Activated CD4-positive, alpha-beta T cell treated with anti-CD3 and anti-CD28 coated beads, Interleukin-2, amount 50 U/mL, for 16 hours (primary cell): ENCODE measurements at places on chromosomes 1 and 21.
A peak's percentile ranks its signal among the peaks of the same experiment; 100 is the strongest.

DNA sequence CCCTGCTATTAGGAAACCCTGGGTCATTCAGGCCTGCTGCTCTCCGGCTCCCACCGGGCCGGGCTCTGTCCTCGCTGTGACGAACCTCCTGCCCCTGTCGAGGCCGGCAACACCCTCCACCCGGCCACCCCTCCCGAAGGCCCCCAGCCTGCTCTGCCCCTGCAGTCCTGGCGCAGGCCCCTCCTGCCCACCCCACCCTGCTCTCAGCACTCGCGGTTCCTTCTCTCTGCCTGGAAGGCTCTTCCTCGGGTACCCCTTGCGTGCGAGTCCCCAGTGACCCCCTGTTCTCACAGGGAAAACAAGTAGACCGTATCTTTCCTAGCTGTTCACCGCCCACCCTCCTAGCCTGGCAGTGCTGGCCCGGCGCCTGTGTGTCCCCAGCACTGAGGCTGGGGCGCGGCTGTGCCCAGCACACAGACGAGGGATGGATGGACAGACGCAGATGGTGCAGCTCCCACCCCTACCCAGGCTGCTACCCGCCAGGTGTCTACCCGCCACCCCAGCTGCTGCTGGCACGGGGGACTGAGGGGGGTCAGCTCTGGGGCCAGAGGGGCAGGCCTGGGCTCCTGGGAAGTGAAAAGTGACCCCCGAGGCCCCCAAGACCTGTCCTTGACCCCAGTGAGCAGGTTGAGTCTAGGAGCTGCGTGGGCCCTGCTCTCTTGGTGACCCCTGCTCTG lies 3.1 kb upstream of the VWA1 start:
- no peak for DNase-seq

GRCh38 chr1:201072149-201072548 lies 40.1 kb downstream of the CACNA1S start:
- no peak for DNase-seq

- DNase-seq = no peak
These were observed 49.6 kb upstream of the IRF2BP2 start for GRCh38 chr1:234659538-234659937.

GRCh38 chr1:93442008-93442666 lies 5.8 kb upstream of the FNBP1L start:
- DNase-seq = no peak

GRCh38 chr1:15001317-15001915 lies 152.1 kb upstream of the TMEM51 start:
- no peak for DNase-seq

GRCh38 chr1:210446479-210446878 lies 117.8 kb downstream of the HHAT start:
- DNase-seq = peak; percentile 94

- DNase-seq = no peak
These were observed 259.3 kb upstream of the CACYBP start for GRCh38 chr1:174740249-174740968.

DNA sequence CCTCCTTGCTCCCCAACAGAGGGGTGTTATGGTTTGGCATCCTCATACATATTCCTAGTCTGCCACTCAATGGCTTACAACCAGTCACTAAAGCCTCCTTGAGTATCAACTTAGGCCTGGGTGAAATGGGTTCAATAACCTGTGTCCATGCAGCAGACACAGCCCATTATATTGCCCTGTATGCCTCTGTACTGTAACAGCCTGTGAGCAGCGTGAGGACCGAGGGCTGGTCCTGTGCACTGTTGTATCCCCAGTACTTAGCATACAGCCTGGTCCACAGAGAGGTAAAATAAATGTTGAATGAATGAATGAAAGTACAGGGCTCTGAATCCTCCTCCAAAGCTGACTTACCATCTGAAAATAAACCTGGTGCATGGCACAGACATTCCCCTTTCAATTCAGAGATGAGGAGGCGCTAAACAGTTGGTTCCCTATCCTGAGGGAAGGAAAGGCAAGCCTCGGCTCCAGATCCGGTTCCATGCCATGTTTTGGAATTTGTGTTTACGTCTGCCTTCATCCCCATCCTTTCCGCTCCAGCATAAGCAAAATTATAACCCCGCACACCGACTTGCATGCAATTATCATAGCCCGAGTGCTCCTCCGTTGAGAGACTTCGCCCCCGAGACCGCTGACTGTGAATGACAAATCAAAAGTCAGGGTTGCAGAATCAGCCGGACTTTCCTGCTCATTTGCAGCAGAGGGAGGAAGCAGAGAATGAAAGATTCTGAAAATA lies 45.0 kb upstream of the DNAJC6 start:
- peak; percentile 14 for DNase-seq

DNA sequence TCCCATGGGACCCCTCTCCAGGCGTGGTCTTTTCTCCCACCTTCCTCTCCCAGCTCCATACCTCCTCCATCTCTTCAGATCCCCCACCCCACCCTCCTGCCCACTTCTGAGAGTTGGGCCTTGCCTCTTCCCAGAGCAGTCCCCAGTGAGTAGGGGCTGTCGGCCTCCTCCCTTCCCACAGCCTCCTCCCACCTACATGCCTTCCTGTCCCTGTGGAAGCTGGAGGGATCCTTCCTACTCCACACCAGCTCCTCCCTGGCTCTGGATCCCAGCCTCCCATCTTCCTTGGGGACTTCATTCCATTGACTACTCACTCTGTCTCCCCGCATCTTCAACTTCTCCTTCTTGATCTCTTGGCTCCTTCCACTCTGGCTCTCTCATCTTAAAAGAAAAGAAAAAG lies 24.9 kb downstream of the KCNQ4 start:
- DNase-seq = no peak

DNA sequence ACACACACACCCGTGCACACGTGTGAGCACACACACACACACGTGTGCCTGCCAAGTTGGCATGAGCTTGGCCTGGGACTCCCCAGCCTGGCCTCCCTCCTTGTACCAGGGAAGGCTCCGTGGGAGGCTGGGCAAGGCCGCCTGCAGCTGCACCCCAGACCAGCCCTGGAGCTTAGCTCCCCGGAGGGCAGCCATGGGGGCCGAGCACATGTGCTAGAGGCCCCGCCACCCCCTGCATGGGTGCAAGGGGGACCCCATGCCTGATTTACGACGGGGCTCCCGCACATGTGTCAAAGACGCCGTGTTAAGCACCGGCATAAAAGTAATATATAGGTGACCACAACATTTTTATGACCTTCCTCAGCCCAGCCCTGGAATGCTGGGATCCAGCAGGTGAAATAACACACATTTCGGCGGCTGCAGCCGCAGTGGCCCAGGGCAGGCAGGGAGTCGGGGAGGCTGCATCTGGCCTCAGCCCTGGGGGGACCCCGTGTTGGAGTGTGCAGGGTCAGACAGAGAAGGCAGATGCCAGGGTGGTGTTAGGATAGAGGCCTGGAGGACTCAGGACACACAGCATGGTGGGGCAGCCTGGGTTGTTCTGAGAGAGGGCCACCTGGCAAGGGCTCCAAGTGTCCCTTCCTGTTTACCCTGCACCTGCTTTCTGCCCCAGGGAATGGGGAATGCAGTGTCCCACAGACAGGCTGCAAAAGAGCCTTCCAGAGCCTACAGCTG lies 56.3 kb downstream of the WNT9A start:
- no peak for DNase-seq

- DNase-seq = peak; percentile 81
These were observed 246.5 kb downstream of the TOMM20 start for GRCh38 chr1:234881893-234882771.

DNA sequence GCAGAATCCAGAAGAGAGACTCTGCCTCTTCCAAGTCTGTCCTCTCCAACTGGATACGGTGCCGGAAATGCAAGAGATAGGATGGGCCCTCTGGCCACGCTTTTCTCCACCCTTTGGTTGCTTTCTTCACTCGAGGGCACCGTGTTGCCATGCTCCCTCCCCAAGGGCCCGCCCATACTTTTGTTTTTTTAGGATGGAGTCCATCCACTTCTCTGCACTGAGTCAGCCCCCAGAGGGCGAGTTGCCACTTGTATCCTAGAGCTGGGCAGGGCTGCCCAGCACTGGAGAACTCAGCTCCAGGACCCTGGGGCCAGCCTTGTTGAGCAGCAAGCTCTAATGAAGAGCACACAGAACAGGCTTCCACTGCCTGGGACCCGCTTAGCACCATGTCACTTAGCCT lies 25.5 kb downstream of the IFNGR2 start:
- no peak for DNase-seq

- no peak for DNase-seq
These were observed 619 bp downstream of the BCL9 start for GRCh38 chr1:147541672-147542568.

DNA sequence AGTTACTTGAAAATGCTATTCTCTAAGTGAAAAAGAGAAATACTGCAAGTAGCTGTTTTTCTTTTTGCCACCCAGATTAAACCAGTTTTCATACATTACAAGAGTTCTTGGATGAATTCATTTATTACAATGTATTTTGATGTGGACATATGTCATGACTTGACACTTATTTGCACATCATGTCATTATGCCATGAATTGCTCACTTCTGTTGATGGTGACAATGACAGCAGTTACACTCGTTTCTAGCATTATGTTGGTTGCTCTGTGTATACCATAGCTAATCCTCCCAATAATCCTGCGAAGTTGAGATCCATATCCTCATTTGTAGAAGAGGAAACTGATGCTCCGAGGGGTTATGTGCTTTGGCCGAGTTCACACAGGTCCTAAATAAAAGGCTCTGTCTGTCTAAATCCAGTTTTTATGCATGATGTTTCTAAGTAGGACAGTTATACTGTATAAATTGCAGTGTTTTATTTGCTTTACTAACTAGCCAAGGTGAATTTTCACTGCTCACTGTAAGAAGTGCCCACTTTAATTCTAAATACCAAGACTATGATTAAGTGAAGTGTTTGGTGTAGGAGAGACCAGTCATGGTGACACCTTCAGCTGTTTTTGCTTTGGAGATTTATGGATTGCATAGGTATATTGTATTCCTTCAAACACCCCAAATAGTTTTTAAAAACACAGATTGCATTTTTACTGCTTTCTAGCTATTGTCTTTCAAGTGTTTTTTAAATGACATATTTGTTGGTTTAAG lies 56.7 kb downstream of the PRDM2 start:
- DNase-seq = no peak

GRCh38 chr1:31866450-31867032 lies 50.7 kb upstream of the SPOCD1 start:
- DNase-seq = peak; percentile 32

DNA sequence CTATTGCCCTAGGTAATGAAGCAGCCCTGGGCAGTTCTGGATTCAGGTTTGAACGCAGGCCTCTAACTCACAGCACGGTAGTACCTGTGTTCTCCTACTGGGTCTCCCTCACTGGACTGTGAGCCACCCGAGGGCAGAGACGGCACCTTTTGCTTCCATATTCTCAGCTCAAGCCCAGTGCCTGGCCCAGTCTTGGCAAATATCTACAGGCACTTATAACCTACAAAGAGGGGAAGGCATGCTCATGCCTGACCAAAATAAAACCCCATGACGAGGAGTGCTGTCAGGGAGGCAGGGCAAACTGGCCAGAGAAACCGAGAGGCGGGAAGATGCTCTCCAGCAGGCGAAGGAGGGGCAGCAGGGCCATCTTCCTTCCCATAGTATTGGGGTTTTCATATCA lies 91.1 kb downstream of the DDX20 start:
- DNase-seq = no peak

GRCh38 chr1:93148001-93148400 lies 32.2 kb downstream of the TMED5 start:
- no peak for DNase-seq

GRCh38 chr1:228999446-229000170 lies 264.3 kb downstream of the RHOU start:
- no peak for DNase-seq

DNA sequence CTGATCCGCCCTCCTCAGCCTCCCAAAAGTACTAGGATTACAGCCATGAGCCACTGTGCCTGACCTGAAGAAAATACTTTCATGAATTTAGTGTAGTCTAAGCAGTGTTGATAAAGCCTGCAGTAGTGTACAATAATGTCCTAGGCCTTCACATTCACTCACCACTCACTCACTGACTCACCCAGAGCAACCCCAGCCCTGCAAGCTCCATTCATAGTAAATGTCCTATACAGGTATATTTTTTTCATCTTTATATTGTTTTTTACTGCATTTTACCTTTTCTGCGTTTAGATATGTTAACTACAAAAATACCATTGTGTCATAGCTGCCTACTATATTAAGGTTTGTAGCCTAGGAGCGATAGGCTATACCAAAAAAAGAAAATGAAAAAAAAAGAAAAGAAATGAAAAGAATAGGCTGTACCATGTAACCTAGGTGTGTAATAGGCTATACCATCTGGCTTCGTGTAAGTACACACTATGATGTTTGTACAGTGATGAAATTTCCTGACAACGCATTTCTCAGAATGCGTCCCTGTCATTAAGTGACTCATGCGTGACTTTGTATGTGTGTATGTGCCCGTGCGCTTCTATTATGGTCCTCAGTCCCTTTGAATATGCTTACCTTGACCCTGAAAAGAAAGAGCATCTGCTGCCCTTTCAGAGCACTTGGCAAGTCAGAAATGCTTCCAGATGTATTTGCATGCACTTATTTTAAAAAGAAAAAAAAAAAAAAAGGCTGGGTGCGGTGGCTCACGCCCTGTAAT lies 9.2 kb upstream of the SLAMF8 start:
- no peak for DNase-seq

DNA sequence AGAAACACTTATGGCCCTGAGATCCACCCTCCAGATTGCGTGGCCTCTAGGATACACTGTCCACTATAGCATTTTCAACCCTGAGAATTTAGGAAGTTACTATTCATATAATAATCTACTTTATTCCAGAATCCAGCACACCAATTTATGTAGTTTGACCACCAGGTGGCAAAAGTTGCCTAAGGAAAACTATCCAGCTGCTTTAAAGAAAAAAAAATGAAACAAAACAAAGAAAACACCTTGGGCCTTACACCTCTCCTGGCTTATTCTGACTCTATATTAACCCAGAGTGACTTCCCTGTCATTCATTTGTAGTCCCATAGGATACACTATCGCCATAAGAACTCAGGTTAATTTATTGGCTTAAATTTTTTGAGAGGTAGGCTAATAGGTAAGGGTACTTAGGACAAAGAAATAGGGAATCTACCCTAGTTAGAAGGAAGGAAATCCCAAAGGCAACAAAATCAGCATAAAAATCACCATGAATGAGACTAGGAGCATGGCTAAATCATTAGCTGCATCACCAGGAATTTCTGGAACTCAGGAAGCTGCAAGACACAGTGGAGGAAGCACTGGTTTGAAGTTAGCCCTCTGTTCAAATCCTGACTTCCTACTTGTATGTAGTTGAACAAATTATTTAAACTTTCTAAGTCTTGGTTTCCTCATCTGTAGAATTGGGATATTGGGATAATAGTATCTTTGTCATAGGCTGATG lies 107.5 kb downstream of the SPAG17 start:
- DNase-seq = no peak

GRCh38 chr1:189859385-189859977 lies 618.2 kb downstream of the BRINP3 start:
- DNase-seq = peak; percentile 31
